Activated CD4-positive, alpha-beta T cell treated with anti-CD3 and anti-CD28 coated beads, Interleukin-2, amount 10 ng/mL, durations not matched to agents 24 days and 14 days (primary cell): ENCODE measurements at places on chromosomes 3 and 15. TPM values are rescaled to one million over a fixed set of nuclear protein-coding genes. Genes with fewer than 3 reads are reported as not detected.

DNA sequence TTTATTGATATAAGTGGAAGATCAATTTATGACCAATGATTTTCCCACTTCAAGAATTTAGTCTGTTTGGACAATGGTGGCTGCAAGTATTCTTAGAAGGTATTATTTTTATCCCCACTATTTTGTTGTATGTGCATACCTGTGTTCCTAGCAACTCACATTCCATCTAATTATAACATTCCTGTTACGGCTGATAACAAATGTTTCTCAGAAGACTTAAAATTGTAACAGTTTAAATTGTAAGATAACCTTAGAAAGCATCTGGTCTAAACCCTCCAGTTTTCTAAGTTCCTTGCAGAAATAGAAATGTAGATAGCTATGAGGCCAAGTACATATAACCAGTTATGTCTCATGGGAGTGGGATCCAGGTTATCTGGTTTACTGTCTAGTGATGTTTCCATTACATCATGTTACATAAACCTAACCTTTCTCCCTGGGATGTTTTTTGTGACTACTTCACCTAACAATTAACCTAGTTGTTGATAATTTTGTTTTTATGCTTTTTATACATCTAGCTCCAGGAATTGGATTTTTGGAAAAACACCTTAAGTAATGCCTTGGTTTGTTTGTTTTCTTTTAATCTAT lies 11.1 kb upstream of the MFN1 start:
- H3K4me1 ChIP-seq, result no peaks in the 10 kb centered on the region
- H3K36me3 ChIP-seq, result peaks cover 42% of the 10 kb centered on the region
- no peak overlapping the region for H3K4me3 ChIP-seq
- no peak for DNase-seq
- H3K27ac ChIP-seq, result no peak overlapping the region

DNA sequence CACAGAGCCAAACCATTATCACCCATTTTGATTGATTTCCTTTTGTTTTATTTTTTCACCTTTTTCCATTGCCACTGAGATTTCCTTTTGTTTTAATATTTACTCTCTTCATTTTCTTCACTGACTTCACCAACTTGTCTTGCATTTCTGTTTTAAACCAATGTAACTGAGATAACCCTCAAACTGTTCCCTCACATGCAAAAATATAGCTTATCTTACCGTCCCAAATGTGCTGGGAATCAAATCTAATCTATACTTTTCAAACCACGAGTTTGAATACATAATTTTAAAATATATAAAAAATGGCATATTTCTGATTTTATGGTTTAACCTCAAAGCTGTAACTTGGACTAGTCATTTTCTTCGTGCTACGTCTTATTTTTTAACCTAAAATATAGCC lies 143.8 kb downstream of the PLD1 start:
- H3K27ac ChIP-seq, result no peak overlapping the region
- DNase-seq, result no peak
- no peaks in the 10 kb centered on the region for H3K4me1 ChIP-seq
- H3K27me3 ChIP-seq, result peaks cover 21% of the 10 kb centered on the region

PFN2 gene
- total RNA-seq, result 0.62 and 0.82 TPM in 2 replicates

DNA sequence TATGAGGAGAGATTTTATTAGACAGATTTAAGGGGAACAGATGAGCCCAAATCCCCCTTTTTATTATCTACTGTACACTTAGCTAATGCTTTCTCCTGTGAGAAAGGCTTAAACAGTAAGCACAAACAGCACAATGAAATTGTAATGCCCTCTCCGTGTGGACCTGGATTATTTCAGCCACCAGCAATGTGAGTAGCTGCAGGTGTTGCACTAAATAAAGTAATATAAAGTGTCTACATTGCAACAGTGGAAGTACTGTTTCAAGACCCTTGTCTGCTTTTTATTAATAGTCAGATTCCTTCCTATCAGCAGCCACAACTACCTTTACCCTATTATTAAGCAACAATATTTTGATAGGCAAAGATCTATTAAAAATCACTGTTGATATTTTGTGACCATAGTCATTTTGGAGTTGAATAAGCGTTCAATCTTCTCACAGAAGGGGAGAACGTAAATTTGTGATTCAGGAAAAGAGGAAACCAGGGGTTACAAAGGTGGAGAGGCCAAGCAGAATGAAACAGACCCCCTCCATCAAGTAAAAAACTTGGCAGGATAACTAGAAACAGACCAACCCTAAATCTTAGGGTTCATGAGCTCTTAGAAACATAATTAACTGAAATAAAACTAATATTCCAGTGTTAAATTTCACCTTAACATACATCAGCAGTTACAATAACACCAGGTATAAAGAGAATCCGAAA lies 422.6 kb downstream of the MECOM start:
- no peaks in the 10 kb centered on the region for H3K36me3 ChIP-seq
- no peak overlapping the region for H3K27ac ChIP-seq
- H3K4me3 ChIP-seq, result no peak overlapping the region
- H3K27me3 ChIP-seq, result peaks cover 31% of the 10 kb centered on the region

DNA sequence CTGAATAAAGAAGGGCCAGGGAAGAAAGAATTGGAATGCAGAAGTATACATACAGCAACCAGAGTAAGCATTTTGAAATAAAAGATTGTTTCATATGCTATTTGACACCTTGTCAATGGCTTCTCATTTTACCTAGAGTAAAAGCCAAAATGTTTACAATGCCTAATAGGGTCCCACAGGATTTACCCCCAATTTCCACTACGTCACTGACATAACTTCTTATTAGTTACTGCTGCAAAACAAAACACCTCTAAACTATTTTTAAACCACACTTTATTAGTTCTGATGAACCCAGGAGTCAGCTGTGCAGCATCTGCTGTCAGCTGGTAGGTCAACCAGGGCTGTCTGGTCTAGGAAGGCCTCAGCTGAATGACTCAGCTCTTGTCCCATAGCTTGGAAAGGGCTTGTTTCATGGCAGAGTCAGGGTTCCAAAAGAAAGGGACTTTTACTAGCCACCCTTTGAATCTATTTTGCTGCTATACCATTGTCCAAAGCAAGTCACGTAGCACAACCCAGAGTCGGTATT lies 945.1 kb downstream of the EPHA3 start:
- H3K4me1 ChIP-seq, result no peaks in the 10 kb centered on the region
- H3K27me3 ChIP-seq, result no peaks in the 10 kb centered on the region
- H3K27ac ChIP-seq, result no peak overlapping the region

- no peaks in the 10 kb centered on the region for H3K36me3 ChIP-seq
- H3K27me3 ChIP-seq, result peaks cover 4% of the 10 kb centered on the region
- H3K4me3 ChIP-seq, result no peak overlapping the region
- H3K4me1 ChIP-seq, result no peaks in the 10 kb centered on the region
- no peak overlapping the region for H3K27ac ChIP-seq
- peak; percentile 40 for DNase-seq
Measured at GRCh38 chr15:93974804-93975481, 256.4 kb upstream of the MCTP2 start.

DNA sequence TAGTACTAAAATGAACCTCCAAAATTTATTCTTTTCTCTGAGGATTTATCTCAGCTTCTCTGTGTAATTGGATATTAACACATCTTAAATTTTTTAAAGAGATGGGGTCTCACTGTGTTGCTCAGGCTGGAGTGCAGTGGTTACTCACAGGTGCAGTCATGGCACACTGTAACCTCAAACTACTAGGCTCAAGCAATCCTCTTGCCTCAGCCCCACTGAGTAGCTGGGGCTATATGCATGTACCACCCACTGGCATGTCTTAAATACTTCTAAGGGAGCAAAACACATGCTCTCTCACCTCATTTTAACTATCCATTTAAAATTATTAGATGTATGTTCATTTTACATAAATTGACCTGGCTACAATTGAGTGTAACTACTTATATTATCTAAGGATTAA lies 11.3 kb upstream of the TMEM87A start:
- no peaks in the 10 kb centered on the region for H3K27me3 ChIP-seq
- peaks cover 19% of the 10 kb centered on the region for H3K36me3 ChIP-seq
- no peak for DNase-seq
- H3K27ac ChIP-seq, result no peak overlapping the region

GRCh38 chr3:68163062-68163461 lies 508.6 kb upstream of the SUCLG2 start:
- H3K36me3 ChIP-seq, result no peaks in the 10 kb centered on the region
- H3K4me1 ChIP-seq, result no peaks in the 10 kb centered on the region
- H3K27me3 ChIP-seq, result no peaks in the 10 kb centered on the region
- H3K4me3 ChIP-seq, result no peak overlapping the region
- no peak overlapping the region for H3K27ac ChIP-seq

GRCh38 chr3:45942051-45942825 lies 1.0 kb upstream of the CXCR6 start:
- peaks cover 79% of the 10 kb centered on the region for H3K36me3 ChIP-seq
- peaks cover 77% of the 10 kb centered on the region for H3K4me1 ChIP-seq
- no peaks in the 10 kb centered on the region for H3K27me3 ChIP-seq
- H3K4me3 ChIP-seq, result peak overlapping the region; percentile 76
- peak overlapping the region; percentile 82 for H3K27ac ChIP-seq

- no peak overlapping the region for H3K4me3 ChIP-seq
- DNase-seq, result no peak
- H3K4me1 ChIP-seq, result no peaks in the 10 kb centered on the region
- no peaks in the 10 kb centered on the region for H3K36me3 ChIP-seq
- H3K27ac ChIP-seq, result no peak overlapping the region
Measured at GRCh38 chr3:140363801-140364200, 314.1 kb upstream of the TRIM42 start.

TAGLN3 gene
- total RNA-seq, result 0.33 and 0.44 TPM in 2 replicates

RETNLB gene
- total RNA-seq, result not detected in 2 replicates

NR1I2 gene
- total RNA-seq, result 0.16 and 0.17 TPM in 2 replicates

DNA sequence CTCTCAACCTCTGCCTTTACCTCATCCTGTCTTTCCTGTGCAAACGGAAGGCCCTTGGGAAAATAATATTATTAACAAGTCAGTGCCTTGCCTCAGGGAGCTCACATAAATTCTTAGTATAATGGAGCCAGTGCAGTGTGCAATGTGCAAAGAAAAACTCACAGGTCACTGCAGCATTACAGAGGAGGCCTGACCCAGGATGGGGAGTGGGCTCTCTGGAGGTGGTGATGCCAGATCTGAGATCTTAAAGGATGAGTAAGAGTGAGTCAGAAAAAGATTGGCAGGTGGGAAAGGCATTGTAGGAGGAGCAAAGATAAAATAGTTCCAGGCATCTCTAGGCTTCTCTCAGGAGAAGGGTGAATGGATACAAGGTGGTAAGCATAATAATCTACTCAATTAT lies 185.6 kb upstream of the ADAMTS9 start:
- no peak for DNase-seq
- no peak overlapping the region for H3K27ac ChIP-seq
- no peaks in the 10 kb centered on the region for H3K4me1 ChIP-seq
- H3K27me3 ChIP-seq, result no peaks in the 10 kb centered on the region

CHRFAM7A gene
- not detected in 2 replicates for total RNA-seq

CLDN16 gene
- total RNA-seq, result not detected in 2 replicates

DNA sequence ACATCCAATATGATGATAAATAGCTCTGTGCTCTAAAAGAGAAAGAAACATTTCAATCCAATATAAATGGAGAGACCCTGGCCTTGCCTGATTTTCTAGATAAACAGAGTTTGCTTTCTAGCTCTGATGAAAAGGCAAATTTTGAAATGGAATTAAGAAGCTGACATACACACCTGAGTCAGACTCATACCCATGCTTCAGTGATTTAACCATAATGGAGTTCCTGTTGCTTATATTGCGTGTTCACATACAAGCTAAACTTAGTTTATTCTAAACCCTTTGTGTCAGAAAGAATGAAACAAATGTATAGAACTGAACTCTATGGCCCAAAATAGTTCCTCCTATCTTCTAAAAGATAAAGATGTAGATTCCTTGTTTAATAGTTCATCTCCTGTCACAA lies 760.8 kb upstream of the ARPP21 start:
- H3K36me3 ChIP-seq, result no peaks in the 10 kb centered on the region
- no peak overlapping the region for H3K4me3 ChIP-seq
- no peak overlapping the region for H3K27ac ChIP-seq
- H3K4me1 ChIP-seq, result no peaks in the 10 kb centered on the region
- H3K27me3 ChIP-seq, result no peaks in the 10 kb centered on the region

GRCh38 chr15:64894395-64895056 lies 17.2 kb upstream of the ANKDD1A start:
- no peaks in the 10 kb centered on the region for H3K27me3 ChIP-seq
- H3K4me1 ChIP-seq, result peaks cover 68% of the 10 kb centered on the region

DNA sequence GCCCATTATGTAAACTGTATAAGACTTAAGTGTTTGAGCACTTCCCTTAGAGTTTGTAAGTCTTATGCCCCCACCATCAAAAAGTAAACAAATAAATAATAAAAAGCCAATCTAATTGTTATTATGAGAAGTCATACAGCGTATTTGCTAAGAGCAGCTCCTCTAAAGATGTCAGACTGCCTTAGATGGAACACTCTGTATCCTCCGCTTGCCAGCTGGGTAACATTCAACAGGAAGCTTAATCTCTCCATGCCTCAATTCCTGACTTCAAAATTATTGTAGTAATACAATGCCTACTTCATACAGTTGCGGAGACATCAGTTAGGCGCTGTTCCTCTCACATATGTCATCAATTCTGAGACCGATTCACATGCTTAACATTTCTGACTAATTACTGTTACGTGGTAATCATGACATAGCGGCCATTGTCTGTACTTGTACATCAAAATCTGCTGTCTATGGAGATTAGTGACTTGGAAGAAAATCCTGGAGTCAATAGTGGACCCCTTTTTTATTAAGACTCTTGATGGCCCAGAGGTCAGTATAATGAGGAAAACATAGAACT lies 417.7 kb downstream of the LPP start:
- H3K4me1 ChIP-seq, result peaks cover 8% of the 10 kb centered on the region
- H3K36me3 ChIP-seq, result no peaks in the 10 kb centered on the region
- no peak overlapping the region for H3K27ac ChIP-seq
- DNase-seq, result no peak
- H3K27me3 ChIP-seq, result no peaks in the 10 kb centered on the region
- H3K4me3 ChIP-seq, result no peak overlapping the region

DNA sequence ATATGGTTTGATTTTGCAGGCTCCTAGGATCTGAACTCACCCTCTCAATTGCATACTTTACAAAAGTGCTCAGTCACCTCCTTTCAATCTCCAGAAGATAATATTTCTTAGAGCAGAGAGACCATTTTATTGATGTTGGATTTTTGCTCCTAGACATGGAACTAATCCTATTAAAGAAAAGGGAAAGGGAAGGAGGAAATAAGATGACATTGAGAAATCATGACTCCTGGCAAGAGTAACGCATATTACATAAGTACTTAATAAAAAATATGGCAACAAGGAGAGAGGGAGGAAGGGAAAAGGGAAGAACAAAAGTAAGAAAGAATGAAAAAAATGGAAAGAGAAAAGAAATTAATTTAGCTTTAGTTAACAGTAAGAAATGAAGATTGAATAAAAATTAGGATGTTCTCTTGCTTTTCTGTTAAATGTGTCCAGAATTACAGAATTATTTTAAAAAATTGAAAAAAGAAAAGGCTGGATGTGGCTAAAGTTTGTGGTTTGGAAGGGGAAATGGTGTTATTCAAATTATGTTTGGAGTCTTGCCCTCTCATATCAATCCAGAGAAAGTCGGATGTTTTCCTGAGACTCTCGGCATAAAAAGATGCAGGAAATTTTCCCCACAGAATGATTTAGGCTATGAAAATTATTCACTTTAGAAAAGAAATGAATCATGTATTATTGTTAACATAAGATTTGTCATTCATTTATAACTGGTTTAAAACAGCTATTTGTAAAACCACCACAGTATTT lies 474.0 kb downstream of the FGF12 start:
- H3K27me3 ChIP-seq, result peaks cover 2% of the 10 kb centered on the region
- no peak overlapping the region for H3K4me3 ChIP-seq
- H3K36me3 ChIP-seq, result no peaks in the 10 kb centered on the region

- H3K36me3 ChIP-seq, result no peaks in the 10 kb centered on the region
- peaks cover 9% of the 10 kb centered on the region for H3K27me3 ChIP-seq
- DNase-seq, result no peak
- H3K27ac ChIP-seq, result no peak overlapping the region
- H3K4me3 ChIP-seq, result no peak overlapping the region
Measured at GRCh38 chr15:66232267-66232625, 21.3 kb downstream of the MEGF11 start.

- peaks cover 8% of the 10 kb centered on the region for H3K27me3 ChIP-seq
Measured at GRCh38 chr15:88664151-88664778, 25.4 kb downstream of the ISG20 start.
